CD4-positive, alpha-beta T cell treated with Interleukin-4 for 4 hours (primary cell): ENCODE measurements at places on chromosomes 1 and 21.
A peak's percentile ranks its signal among the peaks of the same experiment; 100 is the strongest.

DNA sequence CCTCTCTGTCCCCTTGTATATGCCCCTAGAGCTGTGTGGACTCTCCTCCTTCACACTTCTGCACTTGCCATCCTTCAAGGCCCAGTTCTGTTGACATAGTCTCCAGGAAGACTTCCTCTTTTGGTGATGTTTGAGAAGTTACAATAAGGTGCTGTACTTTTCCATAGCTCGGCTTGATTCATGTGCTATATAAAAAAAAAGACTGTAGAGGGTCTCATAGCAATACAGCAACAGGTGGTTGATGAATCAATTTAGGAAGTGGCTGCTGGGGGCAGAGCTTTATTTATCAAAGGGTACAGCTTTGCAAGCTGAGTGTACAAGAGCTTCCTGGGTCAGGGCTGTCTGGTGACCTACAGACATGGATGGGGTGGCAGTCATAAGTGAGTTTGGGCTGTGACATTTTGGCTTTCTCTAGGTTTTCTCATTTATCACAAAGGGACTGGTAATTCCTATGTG lies 102.7 kb downstream of the RUNX1 start:
- DNase-seq = peak; percentile 45

- no peak for DNase-seq
Observed at GRCh38 chr1:54582566-54583306, 34.7 kb downstream of the ACOT11 start.

DNA sequence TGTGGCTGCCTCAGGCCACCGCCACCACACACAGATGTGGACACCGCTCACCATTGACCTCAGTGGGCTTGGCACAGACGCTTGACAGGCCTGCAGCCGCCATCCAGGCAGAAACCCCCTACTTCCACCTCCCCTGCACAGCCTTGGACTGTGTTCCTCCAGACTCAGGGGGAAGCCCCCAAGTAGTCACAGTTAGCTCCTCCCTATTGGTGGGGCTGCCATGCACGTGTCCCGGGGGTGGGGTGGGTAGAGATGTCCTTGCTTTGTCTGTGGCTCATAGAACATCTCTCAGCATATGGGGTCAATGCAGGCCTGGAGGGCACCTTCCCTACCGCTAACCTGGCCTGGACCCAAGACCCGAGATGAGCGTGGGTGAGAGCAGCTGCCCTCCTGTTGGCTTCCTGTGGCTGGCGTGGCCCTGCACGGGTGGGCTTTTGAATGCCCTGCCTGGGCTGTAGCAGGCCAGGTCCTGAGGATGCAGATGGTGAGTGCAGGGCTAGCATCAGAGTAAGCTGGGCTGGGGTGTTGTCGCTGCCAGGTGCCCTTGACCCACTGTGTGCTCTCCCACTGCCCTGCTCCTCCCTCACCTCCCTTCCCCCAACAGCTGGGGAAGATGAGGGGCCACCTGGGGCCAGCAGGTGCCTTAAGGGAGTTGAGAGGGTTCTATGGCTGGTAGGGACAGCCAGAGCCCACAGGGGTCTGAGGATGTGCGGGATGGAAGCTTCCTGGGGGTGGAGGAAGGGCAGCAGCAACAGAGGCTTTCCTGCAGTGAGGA lies 6.2 kb downstream of the CROCC start:
- no peak for DNase-seq

DNA sequence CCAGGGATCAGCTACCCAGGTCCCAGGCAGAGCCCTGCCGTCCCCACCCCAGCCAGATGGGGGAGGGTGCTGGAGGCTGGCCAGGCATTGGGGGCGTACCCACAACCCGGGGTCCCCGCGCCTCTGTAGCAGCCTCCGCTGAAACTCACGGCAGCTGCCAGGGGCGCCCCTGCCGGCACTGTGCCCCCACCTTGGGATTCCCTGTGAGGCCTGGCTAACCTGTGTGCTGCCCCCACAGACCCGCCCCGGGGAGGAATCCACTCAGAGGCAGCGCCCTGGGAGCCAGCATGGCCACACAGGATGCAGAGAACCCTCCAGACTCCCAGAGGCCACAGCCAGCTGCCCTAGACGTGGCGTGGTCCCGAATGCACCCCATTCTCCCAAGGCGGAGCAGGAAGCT lies 3.8 kb downstream of the DVL1 start:
- no peak for DNase-seq

GRCh38 chr1:76666499-76666898 lies 200.8 kb upstream of the ST6GALNAC5 start:
- DNase-seq = no peak

GRCh38 chr21:44485254-44485793 lies 30.0 kb downstream of the LRRC3 start:
- DNase-seq = peak; percentile 19

DNA sequence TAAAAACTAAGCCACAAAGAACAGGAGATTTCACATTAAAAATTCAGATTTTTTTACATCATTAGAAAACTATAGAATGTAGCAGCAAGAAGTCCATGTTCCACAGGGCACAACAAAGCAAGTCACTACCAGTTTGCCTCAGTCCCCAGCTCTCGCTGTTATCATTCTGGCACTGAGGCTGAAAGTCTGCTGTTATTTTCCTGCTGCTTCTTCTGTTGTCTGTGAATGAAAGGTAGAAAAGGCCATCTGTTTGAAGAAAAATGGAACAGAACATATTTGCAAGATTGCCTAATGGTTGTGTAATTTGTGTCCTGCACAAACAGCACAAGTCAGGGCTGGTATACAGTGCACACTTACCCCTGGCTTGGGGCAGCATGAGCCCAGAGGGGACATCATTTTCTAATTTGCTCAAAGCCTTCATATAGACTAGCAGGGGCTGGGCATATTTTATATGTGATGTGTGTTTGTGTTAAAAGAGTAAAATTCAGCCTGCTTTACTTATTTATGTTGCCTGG lies 105.6 kb upstream of the COG2 start:
- no peak for DNase-seq

- no peak for DNase-seq
Observed at GRCh38 chr1:241553886-241554592, 21.9 kb downstream of the KMO start.

DNA sequence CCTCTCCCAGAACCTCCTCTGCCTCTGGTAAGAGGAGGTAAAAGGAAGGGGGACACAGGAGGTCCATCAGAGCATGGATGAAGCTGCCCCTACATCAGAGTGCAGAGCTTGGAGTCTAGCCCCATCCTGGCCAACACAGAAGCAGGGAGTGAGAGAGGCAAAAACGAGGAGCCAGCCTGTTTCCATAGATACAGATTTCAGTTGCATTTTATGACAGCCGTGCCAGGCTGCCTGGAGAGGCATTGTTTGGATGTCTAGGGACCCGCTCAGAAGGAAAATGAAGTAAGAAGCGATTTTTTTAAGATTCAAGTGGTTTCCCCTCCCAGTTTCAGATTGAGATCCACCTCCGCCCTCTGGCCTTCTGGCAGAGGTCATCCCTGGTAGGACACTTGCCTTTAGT lies 11.5 kb upstream of the GJA8 start:
- DNase-seq = no peak

GRCh38 chr1:10935246-10935645 lies 77.2 kb upstream of the TARDBP start:
- DNase-seq = no peak

DNA sequence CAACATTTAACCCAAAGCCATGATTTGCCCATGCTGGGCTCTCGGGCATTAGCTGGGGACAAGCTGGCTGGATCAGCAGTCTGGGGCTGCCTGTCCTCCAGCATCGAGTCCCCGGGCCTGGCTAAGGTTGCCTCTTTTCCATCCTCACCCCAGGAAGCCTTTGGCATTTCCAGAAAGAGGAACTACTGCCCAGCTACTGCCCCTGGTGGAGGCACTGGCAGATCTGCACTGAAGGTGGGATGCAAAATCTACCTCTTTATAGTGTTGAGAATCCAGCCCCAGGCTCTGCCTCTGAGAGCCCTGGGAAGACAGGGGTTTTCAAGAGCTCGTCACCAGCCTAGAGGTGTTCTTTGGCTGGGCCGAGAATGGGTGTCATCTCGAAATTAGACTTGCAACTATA lies 635.9 kb downstream of the MATN1 start:
- no peak for DNase-seq

- no peak for DNase-seq
Observed at GRCh38 chr1:87942165-87942564, 613.5 kb downstream of the LMO4 start.

- DNase-seq = no peak
Observed at GRCh38 chr1:57620605-57621004, 196.7 kb upstream of the DAB1 start.

DNA sequence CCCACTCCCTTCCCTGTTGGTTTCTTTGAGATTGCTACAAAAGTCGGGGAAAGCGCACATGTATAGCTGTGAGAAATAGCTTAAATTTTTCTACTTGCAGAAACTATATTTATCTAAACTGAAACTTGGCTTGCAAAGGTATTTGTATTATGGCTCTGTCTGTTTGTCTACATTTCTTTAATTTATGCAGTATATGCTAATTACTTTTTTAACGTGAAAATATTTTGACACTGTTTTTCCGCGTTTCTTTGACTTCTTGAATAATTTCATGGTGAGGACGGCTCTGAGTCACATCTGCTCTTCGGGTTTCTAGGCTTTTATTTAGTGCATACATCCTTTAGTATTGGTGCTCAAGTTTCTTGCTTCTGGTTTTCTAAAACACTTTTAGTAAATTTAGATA lies 182.1 kb upstream of the ZRANB2 start:
- no peak for DNase-seq

- no peak for DNase-seq
Observed at GRCh38 chr1:17717594-17718535, 37.3 kb upstream of the ACTL8 start.

GRCh38 chr1:23664837-23665795 lies 26.5 kb upstream of the RPL11 start:
- no peak for DNase-seq

GRCh38 chr1:93842750-93843500 lies 36.1 kb downstream of the DNTTIP2 start:
- no peak for DNase-seq

DNA sequence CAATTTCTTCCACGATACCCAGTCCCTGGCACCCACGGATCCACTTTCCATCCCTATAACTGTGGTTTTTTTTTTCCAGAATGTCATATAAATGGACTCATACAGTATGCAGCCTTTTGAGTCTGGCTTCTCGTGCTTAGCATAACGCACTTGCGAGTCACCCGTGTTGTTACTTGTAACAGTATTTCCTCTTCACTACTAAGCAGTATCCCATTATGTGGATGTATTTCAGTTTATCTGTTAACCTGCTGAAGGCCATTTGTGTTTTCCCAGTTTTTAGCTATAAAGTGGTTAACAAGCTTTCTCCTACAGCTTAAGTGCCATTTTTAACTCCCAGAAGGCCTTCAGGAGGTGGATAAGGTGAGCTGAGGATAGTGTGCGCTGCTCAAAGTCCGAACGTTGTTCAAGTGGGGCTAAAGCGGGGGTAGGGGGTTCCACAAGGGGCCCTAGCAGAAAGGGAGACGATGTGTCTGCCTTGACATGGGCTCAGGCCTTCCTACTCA lies 829 bp downstream of the ADAR start:
- DNase-seq = peak; percentile 6

DNA sequence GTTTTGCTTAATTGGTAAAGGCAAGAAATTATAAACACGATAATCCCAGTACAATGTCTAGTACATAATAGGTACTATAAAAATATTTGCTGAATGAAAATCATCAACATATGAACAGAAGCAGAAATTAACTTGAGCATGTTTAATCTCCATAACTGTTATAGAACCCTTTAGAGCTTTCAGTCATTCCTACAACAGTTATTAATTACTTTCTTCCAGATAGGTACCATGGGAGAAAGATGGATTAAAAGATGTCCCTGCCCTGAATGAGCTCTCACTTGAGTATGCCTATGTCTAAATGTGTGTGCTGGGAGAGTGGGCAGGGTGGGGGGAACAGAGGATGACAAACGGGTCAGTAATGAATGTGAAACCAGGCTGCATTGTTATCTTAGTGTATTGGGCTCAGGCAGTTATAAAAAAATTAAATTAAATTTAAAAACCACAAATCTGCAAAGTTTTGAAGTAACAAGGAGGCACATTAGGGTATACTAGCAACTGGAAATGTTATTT lies 2.4 kb downstream of the EPS15 start:
- no peak for DNase-seq

DNA sequence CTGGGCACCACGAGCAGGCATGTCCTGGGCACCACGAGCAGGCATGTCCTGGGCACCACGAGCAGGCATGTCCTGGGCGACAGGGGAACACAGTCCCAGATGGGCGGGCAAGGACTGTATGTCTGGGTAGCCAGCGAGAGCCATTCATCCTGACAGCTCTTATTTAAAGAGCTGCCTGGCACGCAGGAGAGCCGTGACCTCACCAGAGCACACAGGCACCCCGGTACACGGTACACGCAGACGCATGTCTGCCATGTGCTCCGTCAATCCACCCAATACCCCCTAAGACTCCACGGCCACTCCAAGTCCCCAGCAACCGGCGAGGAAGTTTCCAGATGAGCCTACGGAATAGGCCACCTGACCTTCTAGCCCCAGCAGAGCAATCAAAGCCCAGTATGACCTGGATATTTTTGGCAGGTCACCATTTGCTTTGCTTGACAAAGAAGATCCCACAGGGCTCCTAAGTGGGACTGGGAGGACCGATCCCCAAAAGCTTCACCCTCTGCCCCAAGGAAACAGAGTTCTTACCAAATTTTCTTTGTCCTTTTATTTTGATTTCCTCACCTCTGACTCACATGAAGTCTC lies 51.7 kb downstream of the CASZ1 start:
- DNase-seq = no peak

DNA sequence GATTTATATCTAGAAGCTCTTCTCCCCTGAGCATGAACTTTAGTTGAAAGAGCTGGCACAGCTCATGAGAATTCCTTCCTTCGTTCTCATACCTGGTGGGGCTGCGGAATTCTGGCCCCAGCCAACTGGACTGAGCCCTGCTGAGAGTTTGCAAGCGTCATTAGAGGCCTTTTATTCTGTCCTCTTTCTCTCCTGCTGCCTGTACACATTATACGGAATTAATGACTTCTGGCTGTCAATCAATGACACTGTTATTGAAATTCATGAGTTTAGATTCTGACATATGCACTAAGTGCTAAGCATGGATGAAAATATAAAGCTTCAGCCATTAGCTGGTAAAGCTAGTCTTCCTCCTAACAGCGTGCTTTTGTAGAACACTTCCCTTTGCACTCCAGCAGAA lies 27.5 kb downstream of the KAZN start:
- no peak for DNase-seq

- DNase-seq = no peak
Observed at GRCh38 chr1:21018673-21019072, 158.0 kb downstream of the EIF4G3 start.

- DNase-seq = no peak
Observed at GRCh38 chr1:1352786-1353388, 3.7 kb upstream of the DVL1 start.

DNA sequence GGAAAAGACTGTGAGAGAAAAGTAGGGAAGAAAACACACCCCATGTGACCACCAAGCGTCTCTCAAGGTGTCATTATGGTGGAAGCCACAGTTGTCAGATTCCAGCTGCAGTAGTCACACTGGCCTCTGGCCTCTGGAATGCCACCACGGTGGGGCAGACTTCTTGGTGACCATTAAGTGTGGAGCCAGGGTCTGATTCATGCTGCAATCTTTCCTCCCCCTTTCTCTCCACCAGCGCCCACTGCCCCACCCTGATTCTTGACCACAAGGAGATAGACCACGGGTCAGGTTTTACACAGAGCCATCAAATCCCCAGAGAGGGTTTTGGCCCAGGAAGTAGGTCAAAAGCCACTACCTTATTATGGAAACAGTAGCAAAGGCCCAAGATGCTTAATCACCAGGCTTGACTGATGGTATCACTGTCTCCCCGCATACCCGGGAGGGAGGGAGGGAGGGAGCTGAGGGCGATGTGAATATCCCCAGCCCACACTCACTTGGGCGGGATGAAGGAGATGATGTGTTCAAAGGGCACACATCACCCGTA lies 52.7 kb upstream of the GRHL3 start:
- DNase-seq = no peak

GRCh38 chr1:40818264-40818961 lies 34.8 kb downstream of the KCNQ4 start:
- peak; percentile 85 for DNase-seq
